ENCODE measurements at places on chromosomes 7 and 10. TPM values are rescaled to one million over a fixed set of nuclear protein-coding genes. Genes with fewer than 3 reads are reported as not detected.

DNA sequence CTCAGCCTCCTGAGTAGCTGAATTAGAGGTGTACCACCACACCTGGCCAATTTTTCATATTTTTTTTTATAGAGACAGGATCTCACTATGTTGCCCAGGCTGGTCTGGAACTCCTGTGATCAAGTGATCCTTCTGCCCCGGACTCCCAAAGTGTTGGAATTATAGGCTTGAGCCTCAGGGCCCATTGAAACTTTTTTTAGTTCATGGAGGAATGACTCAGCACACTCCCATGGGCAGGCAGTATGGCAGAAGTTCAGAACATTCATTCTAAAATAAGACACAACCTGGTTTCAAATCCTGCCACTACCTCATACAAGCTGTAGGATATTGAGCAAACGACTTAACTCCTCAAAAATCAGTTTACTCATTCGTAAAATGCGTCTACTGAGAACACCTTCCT is 320.4 kb upstream of the SP8 start:
- peak; percentile 16 for DNase-seq

SLC26A3 gene
- not detected for total RNA-seq

CCDC3 gene
- total RNA-seq: 1.1 TPM

NPC1L1 gene
- total RNA-seq: not detected

GRCh38 chr10:101040061-101040460 is 9.0 kb downstream of the SFXN3 start:
- DNase-seq: no peak

DNA sequence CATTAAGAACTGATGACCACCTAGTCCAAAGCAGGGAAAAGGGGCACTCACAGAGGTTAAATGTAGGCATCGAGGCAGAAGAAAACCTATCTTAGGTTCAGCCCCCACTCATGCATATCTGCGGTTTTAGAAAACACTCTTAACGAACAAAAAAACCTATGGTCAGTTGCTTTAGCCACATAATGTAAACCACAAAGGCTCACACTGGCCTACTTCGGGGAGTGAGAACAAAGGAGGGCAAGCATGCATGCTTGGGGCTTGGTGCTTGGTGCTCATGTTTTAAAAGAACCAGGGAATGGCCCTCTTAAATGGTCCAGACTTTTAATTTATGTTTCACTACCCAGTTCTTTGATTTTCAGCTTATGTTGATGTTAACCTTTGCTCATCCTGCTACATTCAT is 14.2 kb downstream of the INSYN2A start:
- DNase-seq: no peak

GRCh38 chr7:158865462-158865922 is 9.1 kb downstream of the DYNC2I1 start:
- no peak for DNase-seq

DNA sequence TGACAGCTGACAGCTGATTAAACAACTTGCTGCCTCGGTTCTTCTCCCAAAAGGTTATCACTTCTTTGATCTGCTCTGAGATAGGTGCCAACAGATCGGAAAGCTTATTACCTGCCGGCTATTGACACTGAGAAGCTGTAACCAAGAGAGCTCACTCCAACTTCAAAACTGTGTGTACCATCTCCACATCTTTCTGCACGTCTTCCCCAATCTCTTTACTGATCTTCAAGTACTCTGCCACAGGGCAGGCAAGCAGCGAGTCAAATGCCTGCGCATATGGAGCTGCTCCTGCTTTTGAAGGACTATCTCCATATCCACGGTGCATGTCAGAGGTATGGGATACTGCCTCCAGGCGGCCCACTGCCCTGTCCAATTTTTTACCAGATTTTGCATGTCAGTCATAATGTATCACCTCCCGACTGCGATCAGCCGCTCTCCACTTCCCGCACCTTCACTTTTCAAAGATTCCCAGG is 352 bp upstream of the ZNF485 start:
- DNase-seq: no peak

SUN1 gene
- 89.0 TPM for total RNA-seq

CAMK2B gene
- total RNA-seq: not detected

MSS51 gene
- 0.57 TPM for total RNA-seq

DNA sequence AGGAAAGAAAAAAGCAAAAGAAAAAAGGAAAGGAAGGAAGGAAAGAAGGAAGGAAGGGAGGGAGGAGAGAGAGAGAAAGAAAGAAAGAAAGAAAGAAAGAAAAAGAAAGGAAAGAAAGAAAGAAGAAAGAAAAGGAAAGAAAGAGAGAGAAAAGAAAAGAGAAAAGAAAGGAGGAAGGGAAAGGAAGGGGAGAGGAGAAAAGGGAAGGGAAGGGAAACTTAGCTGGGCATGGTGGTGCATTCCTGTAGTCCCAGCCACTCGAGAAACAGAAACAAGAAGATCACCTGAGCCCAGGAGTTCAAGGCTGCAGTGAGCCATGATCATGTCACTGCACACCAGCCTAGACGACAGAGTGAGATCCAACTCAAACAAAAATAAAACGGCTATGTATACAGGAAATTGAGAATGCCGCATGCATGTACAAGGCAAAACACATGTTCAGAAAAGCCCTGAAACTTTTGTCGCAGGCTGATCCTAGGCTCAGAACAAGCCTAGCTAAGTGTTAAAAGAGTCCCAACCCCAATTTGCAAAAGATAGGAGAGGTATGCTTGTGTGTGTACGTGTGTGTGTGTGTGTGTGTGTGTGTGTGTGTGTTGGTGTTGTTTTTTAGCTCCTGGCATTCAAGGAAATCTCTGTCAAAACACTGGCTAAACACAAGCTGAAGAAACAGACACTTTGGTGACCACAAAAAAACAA is 6.6 kb upstream of the NPC1L1 start:
- peak; percentile 34 for DNase-seq

- DNase-seq: no peak
Measured at GRCh38 chr7:113030489-113030888, 56.1 kb downstream of the GPR85 start.

DNA sequence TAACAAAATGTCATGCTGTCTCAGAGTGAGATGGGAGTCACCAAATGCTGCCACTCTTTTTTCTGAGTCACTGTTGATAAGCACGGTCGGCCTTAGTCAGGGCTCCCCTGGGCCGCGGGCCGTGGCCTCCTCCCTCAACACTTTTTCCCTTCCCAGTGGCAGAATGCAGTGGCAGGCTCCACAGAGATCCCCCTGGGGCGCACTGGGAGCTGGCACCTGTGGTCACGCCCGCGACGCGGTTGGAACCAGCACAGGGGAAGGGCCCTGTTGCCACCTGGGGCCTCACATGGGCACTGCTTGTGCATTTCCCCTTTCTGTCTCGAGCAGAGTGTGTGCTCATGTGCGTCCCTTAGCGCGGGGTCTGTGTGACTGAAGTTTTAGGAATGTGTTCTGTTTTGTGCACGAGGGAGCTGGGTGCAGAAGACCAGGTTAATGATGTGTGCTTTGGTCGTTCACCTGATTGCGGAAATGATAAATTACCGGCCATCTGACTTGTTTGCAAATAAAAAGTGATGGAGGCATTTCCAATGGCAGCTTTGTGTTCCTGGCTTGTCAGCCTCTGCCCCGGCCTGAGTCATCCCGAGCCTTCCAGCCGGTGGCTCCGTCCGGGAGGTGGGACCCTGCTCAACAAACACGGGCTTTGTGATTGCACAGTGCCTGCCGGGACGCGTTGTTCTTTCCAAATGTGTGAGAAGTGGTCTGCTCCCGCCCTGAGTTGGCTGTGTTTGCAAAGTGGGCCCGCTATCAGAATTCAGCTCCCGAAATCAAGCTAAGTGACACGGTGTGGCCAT is 100.7 kb downstream of the NKX6-2 start:
- DNase-seq: peak; percentile 79

- peak; percentile 78 for DNase-seq
Measured at GRCh38 chr10:110872145-110872983, 636 bp downstream of the PDCD4 start.
